ENCODE measurements at places on chromosomes 4 and X.

DNA sequence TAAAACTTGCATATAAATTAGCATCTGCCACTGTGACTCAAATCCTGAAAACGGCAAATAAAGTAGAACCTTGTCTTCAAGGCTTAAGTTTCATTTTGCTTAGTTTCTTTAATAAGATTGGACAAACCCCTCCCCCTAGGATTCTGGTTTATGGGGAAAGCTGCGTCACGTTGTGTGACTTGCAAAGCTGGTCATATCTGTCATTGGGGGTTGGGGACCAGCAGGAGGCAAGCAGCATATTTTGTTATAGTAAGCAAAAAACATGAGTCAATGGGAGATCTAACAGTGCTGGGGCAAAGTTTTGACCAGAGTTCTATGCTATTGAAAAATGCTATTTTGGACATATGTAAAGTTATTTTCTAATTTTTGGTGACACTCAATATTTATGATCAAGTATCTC, 407.3 kb downstream of the PCDH18 start:
- DNase-seq, result no peak

- DNase-seq, result no peak
Measured at GRCh38 chr4:140697709-140698560, 58.2 kb downstream of the TBC1D9 start.

DNA sequence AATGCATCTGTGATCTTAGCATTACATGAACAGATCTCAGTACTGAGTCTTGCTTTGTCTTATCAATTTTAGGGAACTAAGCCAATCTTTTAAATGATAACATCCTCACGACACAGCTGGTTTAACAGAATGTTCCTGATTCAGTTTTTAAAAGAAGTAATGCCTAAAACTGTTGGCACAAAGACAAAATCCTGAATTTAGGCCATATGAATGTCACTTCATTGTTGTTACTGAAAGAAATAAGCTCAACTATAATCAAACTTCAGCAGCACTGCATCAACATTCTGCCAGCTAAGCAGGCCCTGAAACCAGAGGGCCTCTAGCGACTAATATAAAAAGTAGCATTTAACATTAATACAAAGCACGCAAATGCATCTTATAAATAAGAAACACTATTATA, 130.6 kb downstream of the FRYL start:
- no peak for DNase-seq

GRCh38 chr4:170526471-170526870, 436.7 kb upstream of the AADAT start:
- no peak for DNase-seq

GRCh38 chr4:93147524-93148212, 680.9 kb upstream of the ATOH1 start:
- no peak for DNase-seq

- DNase-seq, result no peak
Measured at GRCh38 chr4:141158219-141158618, 24.9 kb upstream of the RNF150 start.

DNA sequence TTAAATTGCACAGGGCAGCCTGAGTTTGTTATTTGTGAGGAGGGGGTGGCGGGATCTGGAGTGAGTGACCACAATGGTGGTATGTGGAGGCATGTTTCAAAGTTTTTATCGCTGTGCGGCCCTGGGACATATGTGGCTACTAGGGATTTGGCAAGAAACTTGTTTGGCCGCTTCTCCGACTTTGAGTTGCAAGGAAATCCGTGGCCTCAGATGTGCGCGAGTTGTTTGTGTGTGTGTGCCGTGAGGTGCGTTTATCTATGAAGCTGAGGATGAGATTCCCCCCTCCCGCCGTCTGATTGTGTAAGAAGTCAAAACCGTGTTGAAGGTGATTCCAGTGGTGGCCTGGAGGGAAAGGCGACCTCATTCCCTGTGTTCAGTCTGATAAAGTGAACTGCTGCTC, 1.4 kb downstream of the JADE3 start:
- no peak for DNase-seq

DNA sequence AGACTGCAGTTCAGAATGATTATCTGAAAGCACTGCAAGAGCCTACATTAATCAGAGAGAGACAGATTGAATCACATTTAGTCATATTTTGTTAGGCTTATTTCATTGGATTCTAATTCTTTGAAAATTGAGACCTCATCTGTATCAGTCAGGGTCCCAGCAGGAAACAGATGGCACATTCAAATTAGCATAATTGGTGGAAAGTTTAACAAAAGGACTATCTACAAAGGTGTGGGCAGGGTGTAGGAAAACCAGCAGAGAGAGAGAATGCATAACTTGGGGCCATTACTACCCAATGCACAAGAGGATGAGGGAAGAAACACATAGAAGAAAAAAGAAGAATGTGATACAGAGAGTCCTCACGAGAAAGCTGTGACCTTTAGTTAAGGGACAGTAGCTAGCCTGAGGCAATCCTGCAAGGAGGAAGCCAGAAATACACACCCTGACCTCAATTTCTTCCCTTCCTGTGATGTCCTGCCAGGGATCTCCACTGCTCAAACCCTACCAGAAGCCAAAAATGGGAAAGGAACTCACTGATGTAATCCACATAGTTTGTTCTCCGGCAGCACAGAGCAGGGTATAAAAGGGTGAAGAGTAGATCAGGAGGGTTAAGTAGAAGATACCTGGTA, 17.7 kb upstream of the XKRX start:
- DNase-seq, result no peak

DNA sequence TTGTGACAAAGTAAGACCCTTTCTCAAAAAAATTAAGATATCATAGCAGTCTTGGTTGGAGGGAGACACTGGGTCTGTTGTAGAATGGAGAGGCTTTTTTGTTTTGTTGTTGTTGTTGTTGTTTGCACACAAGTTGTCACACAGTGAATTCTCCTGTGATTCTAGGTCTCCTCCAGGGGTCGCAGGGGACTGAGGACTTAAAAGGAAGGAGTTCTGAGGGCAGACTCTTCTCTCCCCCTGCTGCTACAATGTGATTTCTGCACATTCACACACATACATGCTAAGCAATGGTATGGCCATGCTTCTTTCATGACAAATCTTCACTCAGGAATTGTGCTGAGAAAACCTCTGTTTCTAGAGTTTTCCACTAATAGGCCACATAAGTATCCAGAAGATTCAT, 71.1 kb downstream of the ZNF732 start:
- no peak for DNase-seq

DNA sequence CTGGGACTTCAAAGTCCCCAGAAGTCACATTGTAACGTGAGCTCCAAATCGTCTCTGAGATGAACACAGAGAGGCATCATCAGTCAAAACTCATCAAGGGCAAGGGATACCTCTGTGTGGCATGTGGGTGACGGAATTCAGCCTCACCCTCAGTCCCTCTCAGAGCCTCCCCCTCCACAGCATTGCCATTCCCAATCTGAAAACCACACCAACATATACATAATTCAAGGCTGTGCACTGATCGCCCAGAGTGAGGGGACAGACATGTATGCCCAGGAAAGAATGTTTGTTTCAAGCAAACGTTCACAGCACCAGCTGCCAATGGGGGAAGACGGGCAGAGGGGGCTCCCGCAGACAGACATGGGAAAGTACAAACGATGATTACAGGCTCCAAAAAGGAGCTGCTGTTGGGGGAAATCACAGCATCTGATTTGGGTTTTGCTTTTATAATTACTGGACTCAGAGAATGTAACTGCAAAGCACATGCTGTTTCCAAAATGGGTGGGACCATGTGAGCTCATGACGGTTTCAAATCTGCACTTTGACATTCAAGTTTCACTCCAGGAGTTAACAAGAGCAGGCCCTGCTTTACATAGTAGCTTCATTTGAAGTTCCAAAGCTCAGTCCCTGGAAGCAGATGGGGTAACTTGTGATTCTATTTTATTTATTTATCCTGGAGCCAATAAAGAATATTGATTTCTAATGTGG, 88.3 kb downstream of the CLCN4 start:
- no peak for DNase-seq

DNA sequence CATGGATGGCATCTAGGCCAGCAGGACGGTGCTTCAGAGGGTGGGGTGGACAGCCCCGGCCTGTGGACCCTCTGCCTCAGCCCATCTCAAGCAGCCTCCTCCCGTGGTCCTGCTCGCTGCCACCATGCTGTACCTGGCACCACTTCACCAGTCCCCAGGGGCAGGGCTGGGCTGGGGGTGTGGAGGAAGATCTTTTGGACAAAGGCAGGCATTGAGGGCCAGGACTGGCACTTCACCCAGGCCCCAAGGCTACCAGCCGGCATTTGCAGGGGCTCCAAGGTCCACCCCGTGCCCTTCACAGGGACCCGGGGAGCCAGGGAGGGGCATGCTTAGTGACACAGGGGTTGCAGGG, 713 bp downstream of the PLXNB3 start:
- DNase-seq, result no peak

Data from activated T-helper 2 cell treated with anti-CD3 and anti-CD28 coated beads, Interferon-gamma antibody, Interleukin-2, Interleukin-4, amounts not matched to agents 10 μg/mL and 5 μg/mL and 100 μg/mL, durations not matched to agents 14 hours and 24 hours and 36 hours (primary cell).